ENCODE measurements at places on chromosomes 11 and 22.

- DNase-seq: no peak
Measured at GRCh38 chr11:64734811-64735724, 8.9 kb downstream of the RASGRP2 start.

GRCh38 chr22:43164636-43165035, 13.3 kb downstream of the TSPO start:
- DNase-seq: no peak

GRCh38 chr22:35114131-35114980, 48.4 kb downstream of the ISX start:
- DNase-seq: no peak

- DNase-seq: no peak
Measured at GRCh38 chr11:69818603-69819441, at the start of gene FGF3. FGF3 (minus strand) TSS chr11:69819416; CDS start chr11:69818933, 483 bp downstream.

- peak; percentile 46 for DNase-seq
Measured at GRCh38 chr22:43042101-43042780, 27.3 kb upstream of the PACSIN2 start.

GRCh38 chr22:28562324-28562723, 117.3 kb downstream of the TTC28 start:
- no peak for DNase-seq

GRCh38 chr22:49963647-49964026, 3.1 kb downstream of the PIM3 start:
- peak; percentile 51 for DNase-seq

GRCh38 chr11:17604915-17605233, 57.8 kb downstream of the OTOG start:
- DNase-seq: no peak

DNA sequence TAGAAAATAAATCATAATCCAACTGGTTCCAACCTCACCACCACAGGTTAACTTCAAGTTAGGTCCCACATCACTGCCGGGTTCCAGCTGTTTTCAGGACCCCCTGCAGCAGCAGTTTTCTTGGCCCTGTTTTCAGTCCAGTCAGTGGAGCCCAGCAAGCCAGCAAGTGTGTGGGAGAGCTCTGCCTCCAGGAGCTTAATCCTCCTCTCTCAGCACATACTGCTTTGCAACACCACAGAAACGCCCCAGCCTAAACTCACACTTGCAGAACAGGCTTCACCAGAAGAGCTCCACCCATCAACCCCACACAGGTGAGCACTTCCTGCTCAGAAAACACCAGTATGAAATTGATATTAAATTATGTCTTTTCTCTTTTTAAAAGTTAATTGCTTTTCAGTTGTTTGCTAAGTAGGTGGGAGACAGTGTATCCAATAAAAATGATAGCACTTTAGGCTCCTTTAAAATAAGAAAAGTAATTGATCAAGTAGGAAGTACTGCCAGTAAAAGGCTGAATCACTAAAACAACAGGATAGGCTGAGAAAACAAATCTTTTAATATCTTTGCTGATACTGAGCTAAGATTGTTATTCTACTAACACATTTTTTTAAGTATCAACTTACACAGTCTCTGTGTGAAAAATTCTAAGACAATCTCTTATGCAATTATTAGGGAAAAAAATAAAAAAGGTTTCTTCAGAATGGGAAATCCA, 81.5 kb upstream of the TP53AIP1 start:
- DNase-seq: peak; percentile 42

DNA sequence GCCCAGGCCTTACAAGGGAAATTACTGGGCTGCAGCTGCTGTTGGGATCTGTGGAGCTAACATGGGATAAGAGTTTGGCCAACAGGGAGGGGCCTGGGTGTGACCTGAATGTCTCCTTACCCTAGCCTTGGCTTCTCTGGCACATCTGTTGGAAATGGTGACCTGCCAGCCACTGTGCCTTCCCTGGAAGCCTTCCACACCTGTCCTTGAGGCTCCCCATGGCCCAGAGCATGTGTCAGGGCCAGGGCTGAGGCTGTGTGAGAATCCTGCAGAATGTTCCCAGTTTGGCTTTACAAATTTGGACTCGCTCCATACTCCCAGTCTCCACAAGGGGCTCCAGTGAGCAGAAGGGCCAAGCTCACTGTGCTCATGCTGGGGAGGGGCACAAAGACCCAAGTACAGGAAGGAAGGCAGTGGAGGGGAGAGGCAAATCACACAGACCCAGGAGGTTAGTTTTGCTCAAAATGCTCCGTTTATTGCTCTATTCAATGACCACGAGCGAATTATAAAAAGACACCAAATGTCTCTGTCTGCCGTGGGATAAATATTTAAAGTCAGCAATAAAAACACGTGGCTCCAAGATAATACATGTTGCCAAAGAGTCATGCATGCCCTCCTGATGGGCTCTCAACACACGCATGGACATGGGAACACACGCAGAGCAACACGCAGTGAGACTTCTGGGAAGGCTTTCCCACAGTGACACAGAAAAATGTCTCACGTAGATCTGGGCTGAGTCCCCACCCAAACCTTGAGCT, 1.7 kb upstream of the IGSF22 start:
- DNase-seq: peak; percentile 46

DNA sequence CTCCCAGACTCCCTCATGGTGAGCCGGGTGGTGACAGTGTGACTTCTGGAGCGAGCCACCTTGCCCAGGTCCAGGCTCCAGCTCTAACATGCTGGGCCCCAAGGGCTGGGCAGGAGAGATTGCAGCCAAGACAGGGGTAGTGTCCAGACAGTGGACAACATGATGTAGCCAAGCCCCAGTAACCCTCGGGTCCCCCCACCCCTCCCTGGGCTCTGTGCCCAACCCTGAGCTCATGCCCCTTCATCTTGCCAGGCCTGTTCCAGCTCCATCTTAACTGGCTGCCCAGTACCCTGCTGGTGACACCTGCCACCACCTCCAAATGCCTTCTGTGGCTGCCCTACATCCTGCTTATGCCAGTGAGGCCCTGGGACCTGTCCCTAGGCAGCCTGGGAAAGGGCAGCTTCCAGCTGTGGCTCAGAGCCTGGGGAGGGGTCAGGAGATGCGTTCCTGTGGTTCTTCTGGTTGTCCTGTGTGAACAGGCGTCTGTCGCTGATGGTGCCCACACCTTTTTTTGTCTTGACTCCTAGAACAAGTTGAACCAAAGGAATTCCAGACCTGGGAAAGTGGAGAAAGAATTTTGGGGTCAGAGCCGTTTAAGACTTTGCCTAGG, 12.5 kb upstream of the SYT12 start:
- no peak for DNase-seq

- DNase-seq: no peak
Measured at GRCh38 chr11:70066136-70066520, 12.0 kb upstream of the ANO1 start.

- DNase-seq: no peak
Measured at GRCh38 chr11:1556278-1556902, 15.7 kb downstream of the DUSP8 start.

- peak; percentile 43 for DNase-seq
Measured at GRCh38 chr11:20966489-20966888, 297.1 kb downstream of the NELL1 start.

GRCh38 chr22:49961601-49962011, 1.0 kb downstream of the PIM3 start:
- no peak for DNase-seq

GRCh38 chr11:128720522-128720985, 26.7 kb downstream of the FLI1 start:
- no peak for DNase-seq

- peak; percentile 69 for DNase-seq
Measured at GRCh38 chr11:13335319-13335718, 57.7 kb downstream of the BMAL1 start.

GRCh38 chr22:45547731-45548130, 45.0 kb downstream of the FBLN1 start:
- peak; percentile 26 for DNase-seq

DNA sequence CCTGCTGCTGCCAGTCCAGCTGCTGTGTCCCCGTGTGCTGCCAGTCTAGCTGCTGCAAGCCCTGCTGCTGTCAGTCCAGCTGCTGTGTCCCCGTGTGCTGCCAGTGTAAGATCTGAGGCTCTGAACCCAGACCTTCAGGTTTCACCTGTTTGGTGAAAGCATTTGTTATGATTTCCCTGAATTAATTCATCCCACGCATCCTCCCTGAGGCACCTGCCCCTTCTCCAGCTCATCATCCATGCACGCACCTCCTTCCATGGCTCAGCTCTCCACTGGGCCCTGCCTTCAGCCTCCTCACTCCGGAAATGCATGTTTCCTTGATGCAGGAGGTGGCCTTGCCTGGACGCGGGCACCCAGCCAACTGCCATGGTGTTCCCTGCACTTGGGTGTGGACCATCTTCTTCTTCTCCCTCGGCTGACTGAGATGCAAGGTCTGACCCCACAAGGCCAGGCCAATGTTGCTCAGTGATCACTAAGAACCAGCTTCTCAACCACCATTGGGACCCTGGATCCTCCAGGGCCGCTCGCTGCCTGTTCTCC, 788 bp downstream of the KRTAP5-10 start:
- DNase-seq: no peak

- DNase-seq: peak; percentile 67
Measured at GRCh38 chr11:14249121-14249963, 109.6 kb downstream of the RRAS2 start.

DNA sequence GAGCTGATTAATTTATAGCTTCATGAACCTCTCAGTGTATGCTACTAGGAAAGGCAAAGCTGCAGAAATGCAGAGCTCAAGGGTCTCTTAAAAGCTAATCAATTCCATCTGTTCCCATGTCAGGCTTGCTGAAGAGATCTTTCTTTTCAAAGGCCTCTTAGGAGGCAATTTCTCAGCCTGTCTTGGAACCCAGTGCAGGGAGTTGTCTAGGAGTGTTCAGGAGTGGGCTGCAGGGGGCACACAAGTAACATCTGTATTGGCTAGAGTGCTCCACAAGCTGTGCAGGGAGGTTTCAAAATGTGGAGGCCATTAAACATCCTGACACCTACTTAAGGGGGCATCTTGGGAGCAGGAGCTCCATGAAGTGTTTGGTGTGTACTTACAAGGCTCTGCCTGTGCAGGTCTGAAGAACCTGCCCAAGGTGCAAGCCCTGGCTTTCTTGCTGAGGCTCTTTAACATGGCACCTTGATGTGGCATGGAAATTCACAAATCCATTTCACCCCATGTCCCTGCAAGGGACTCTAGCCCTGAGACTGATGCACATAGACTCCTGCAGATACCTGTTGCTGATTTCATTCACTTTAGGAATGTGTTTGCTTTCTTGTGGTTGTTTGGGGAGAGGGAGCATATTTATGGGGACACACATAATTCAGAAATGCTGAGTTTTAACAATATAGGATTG, 134.7 kb downstream of the ME3 start:
- no peak for DNase-seq

GRCh38 chr11:12675951-12676711, 1.9 kb downstream of the TEAD1 start:
- peak; percentile 34 for DNase-seq

GRCh38 chr22:46072110-46072881, 78.0 kb upstream of the PPARA start:
- no peak for DNase-seq

- DNase-seq: no peak
Measured at GRCh38 chr11:100174881-100175280, 512.2 kb upstream of the ARHGAP42 start.

- no peak for DNase-seq
Measured at GRCh38 chr22:39220450-39220849, 24.3 kb downstream of the PDGFB start.

DNA sequence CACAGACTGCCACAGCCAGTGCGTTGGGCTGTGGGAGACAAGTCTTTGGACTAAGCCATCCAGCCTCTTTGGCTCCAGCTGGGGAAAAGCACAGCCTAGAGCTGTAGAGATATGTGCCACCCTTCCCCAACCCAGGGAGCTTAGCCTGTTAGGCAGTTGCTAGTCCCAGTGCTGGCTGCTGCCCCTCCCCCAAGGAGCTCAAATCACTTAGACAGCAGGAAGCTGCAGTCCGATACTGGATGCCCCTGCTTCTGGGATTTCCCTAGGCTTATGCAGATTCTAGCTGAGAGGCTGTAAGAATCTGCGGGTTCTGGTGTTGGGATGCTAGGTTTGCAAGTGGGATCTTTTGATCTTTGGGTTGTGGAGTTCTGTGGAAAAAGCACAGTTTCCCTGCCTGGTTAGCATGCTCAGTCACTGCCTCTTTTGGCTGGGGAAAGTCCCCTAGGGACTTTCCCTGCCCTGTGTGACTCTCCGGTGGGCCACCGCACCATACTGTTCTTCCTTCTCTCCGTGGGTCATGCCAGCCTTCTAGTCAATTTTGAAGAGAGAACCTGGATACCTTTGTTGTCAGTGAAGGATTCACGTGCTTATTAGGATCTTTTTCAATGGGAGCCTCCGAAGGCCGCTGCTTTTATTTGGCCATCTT, 792.0 kb downstream of the KCNA4 start:
- no peak for DNase-seq

GRCh38 chr11:61062181-61062930, 39.9 kb upstream of the CD5 start:
- DNase-seq: no peak

DNA sequence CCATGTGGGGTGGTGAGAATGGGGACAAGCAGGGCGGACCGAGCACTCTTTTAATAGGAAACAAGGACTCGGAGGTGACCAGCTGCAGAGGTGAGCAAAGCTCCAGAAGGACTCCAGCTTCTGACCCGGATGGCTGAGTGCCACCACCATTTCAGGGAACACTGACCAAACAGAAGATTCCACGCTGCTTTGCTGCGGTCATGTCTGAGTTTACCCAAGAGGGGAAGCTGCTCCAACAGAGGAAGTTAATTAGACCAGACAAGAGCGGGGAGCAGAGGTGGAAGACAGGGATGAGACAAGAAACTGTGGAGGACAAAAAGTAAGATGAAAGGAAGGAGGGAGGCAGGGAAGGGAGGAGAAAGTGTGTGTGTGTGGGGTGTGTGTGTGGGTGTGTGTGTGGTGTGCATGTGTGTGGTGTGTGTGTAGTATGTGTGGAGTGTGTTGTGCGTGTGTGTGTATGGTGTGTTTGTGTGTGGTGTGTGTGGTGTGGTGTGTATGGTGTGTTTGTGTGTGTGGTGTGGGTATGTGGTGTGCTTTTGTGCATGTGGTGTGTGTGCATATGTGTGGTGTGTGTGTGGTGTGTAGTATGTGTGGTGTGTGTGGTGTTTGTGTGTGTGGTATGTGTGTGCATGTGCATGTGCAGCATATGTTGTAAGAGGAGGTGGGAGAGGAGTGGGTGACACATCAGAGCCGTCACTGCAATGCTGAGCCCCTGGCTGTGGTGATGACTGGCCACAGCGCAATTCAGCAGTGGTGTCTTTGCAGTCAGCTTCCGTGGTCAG, 82.2 kb upstream of the AKIP1 start:
- DNase-seq: no peak

Data from NCI-H2081 (cell line).